Sigmoid colon (tissue), 7 donors: ENCODE measurements at places on chromosomes 7 and 10.

- DNase-seq, result no peak
Observed at GRCh38 chr7:6545398-6546126, 5.7 kb downstream of the GRID2IP start.

GRCh38 chr7:18444826-18445225, 50.7 kb upstream of the HDAC9 start:
- no peak for DNase-seq

DNA sequence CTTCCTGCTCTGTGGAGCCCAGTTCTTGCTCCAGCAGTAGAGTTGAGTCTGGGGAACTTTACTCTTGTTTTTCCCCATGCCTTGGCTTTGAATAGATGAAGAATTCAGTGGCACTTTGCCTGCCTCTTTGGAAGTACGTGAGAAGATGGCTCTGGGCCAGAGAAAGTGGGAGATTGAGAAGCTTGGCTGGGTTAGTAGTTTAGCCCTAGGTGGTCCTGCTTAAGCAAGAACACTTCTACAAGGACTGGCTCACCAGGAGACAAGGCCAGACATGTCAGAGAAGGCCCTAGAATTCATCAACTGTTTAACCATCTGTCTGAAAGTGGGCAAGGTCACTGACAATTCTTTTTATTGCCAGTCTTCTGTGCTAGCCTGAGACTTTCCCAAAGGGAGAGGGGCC, 410.3 kb downstream of the TYW1 start:
- peak; percentile 67 for DNase-seq

DNA sequence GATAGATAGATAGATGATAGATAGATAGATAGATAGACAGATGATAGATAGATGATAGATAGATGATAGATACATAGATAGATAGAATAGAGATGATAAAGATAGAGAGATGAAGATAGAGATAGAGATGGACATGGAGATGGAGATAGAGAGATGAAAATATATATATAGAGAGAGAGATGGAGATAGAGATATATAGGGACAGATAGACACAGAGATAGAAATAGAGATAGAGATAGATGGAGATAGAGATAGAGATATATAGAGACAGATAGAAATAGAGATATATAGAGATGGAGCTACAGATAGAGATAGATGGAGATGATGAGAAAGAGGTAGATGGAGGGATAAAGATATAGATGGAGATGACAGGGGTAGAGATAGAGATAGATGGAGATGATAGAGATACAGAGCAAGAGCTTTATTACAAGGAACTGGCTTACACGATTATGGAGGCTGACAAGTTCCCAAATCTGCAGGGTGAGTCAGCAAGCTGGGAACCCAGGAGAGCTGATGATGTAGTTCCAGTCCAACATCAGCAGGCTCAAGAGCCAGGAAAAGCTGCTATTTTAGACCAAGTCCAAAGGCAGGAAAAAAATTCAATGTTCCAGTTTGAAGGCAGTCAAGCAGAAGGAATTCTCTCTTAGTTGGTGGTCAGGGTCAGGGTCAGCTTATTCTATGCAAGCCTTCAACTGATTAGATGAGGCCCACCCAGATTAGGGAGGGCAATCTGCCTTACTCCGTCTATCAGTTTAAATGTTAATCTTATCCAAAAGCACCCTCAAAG, 37.1 kb downstream of the CAV1 start:
- DNase-seq, result no peak

DNA sequence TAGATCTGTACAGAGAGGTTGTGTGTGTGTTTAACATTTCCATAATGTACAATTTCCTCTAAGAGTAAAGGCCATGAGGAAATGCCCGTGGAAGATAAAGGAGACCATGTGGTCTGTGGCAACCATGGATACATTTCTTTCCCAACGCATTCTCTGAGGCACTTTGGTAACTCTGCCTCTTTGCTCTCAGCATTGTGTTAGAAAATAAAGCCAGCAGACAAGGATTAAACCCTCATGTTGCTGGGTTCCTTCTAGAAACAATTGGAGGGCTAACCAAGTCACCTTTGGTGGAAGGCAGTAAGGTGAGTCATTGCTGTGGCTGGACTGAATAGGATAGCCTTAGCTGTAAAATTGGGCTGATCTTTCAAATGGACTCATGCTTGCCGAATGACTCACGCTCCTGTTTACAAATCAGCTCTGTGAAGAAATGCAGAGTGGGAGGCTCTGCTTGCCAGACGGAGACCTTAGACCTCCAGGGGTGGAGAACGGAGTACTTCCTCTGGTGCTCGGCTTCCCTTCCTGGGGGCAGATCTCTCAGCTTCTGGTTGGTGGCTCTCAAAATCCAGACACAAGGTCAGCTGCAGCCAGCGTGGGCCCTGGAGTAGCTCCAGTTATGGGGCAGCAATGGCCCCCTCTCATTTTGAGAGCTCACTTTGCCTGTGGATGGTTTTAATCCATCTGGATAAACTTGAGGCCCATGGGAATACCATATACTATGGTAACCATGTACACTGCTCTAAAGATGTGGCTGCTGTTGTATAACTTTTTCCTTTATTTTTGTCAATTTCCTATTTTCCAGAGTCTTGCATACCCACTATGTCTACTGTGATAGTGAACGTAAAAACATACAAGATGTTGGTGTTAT, 137.3 kb downstream of the TCF7L2 start:
- peak; percentile 88 for DNase-seq

GRCh38 chr10:120506674-120507073, 49.6 kb downstream of the PLPP4 start:
- no peak for DNase-seq
